ENCODE measurements at places on chromosomes 6 and 20.

DNA sequence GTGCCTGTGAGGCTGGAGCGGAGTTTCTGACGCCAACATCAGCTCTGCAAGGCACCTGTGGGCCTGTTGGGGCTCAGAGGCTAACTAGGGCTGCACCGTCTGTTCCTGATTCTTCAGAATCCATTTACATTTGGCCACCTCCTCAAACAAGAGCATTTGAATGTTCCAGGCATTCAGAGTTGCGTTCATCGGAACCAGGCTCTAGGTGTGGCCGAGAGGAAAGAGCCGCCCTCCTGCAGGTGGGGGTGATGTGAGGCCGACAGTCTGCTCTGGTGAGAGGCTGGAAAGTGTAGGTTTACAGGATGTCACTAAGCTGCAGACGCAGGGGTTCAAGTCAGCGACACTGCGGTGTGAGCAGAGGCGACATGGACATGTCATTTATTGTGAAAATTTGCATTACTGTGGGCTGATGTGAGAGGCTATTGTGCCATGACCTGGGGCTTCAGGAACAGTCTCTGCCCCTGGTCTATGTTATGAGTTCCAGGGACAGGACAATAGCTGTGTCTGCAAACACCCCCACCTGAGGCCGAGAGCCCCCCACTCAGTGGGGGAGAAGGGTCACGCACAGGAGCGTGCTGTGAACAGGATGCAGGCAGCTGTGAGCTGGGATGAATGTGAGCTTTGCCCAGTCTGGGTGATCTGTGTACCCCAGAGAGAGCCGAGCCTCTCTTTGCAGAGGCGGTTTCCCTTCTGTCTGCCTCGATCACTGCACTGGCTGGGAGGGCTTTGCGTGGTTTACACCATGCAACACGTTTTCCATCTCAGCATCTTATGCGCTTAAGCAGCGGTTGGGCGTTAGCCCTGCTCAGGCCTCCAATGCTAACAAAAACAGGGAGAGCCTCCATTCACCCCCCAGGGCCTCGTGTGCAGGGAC is 21.1 kb downstream of the SLCO4A1 start:
- no peak for DNase-seq

DNA sequence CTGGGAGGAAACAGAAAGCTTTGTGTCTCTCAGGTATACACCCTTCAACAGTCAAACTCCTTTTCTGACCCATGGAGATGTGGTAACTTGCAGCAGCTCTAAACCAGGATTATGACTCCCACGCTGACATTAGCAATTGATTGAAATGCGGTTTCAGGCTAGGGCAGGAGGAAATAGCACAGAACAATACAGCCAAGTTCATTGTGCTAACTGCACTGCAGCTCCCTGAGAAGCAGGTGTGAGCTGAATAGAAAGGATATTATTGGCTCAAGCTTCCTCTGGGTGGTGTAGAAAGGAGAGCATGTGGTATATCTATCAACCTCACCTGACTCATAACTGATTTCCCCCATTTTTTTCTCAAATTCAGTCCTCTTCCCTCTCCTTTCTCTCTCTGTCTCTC is 612.3 kb upstream of the BTBD3 start:
- DNase-seq, result no peak

DNA sequence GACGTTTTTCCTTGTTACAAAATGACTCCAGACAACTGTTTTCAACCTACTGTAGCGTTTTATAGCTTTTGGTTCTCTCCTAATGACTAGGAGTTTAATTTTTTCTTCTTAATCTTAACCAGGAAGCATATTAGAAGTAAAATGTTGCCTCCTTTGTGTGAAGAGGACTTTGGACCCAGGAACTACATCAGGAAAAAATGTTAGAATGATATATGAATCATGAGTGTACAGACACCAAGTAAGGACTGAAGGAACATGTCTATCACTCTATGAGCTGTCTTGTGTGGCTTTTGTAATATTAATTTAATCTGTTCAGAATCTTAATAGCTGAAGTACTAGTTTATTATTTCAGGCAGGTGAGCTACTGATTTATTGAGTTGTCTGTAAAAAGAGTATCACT is 71.0 kb upstream of the MARCKS start:
- no peak for DNase-seq

DNA sequence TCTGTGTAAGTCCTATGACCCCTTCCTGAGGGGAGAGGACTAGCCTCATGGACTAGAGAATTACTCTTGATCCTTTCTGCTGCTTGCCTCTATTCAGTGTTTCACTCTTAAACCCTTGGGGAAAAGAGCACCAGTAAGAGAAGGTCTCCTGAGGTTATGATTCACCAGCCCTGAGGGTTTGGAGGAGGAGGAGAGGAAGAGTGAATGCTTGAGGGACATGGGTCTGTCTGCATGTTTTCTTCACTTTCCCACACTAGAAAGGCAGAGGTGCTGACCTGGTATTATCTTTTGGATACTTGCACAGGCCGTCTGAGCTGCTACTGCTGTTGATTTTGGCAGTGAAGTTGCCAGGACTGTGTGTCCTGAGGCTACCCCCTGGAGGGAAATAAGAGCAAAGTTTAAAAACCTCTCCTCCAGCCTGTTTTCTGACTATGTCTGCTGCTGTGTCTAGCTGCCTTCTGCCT is 78.3 kb downstream of the CD109 start:
- peak; percentile 96 for DNase-seq

DNA sequence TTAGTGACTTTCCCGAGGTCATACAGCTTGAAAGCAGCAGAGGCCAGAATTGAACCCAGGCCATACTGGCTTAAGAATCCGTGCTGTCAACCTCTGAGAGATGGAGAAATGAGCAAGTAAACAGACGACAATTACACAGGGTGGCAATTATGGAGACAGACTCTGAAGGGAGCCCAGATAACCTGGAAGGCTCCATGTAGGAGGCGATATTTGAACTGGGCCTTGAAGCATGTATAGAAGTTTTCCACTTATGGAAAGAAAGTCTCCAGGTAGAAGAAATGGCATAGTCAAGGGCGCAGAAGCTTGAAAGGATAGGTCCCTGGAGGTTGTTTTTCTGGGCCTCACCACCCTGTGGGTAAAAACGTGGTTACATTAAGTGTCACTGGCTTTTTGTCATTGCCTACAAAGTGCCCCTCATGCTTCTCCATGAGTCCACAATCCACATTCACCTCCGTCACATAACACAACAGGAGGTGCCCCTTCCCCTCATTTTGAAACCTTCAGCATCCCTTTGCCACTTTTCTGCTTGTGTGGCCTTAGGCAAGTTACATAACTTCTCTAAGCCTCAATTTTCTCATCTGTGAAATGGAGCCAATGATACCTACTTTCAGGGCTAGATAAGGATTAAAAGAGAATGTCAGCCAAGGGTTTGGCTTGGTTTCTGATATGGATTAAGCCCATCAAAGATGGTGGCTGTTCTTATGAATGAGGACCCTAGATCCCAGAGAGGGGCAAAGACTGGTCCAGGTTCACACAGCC is 5.9 kb upstream of the BPI start:
- DNase-seq, result no peak

- DNase-seq, result no peak
Observed at GRCh38 chr6:68701159-68701558, 66.1 kb downstream of the ADGRB3 start.

DNA sequence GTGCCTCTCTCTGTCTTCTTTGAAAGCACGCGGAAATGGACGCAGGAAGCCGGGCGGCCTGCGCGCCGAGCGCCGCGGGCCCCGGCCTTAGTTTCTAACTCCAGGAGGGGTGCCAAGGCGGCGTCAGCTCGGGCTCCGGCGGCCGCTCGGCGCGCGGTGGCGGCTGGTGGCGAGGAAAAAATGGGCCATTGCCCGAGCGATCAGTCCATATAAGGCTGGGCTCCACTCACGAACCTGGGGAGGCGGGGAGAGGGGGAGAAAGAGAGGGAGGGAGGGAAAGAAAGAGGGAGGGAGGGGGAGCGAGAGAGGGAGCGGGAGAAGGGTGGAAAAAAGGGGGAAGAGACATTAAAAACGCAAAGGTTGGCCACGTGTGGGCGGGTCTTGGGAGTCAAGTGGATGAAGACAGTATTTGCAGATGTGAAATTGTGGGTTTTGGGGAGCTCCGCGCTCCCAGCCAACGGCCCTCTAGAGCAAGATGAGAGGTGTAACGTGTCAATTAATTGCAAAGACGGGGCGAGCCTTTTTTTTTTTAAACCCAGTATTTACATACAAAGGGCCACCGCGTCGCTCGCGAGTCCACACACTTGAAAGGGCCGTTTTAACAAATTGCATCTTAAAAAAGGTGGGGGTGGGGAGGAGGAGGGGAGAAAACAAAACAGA is at the start of gene NKX2-2:
Gene NKX2-2 (minus strand): TSS at position 184 of the 660 bp plus-strand sequence. CDS start 395 bp downstream, outside the sequence.
- no peak for DNase-seq

GRCh38 chr6:73121421-73121993 is 103.8 kb downstream of the KHDC1L start:
- peak; percentile 48 for DNase-seq

- DNase-seq, result no peak
Observed at GRCh38 chr20:59481067-59481466, 123.3 kb upstream of the PHACTR3 start.

DNA sequence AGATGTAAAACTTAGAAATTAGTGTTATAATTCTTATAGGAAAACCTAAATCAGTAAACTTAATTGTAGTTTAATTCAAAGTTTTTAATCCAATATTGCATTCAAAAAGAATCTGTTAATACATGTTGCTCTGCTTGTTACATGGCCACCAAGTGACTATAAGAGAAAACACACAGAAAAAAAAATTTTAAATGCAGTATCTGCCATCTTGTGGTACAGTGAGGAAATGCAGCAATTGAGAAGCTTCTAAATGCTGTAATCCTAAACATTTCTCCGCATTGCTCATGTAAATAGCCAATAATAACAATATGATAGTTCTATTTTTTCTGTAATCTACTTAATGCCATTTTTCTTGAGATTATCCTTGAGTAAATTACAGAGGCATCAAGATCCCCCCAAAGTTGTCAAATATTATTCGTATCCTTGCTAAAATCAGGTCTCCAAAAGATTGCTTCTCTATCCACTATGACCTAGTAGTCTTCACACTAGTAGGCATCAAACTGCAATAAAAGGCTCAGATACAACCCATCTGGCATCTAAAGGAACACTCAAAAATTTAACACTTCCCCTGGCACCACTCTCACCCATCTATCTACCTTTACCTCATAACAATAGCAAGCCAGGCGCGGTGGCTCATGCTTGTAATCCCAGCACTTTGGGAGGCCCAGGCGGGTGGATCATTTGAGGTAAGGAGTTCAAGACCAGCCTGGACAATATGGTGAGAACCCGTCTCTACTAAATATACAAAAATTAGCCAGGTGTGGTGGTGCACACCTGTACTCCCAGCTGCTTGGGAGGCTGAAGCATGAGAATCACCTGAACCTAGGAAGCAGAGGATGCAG is 34.6 kb downstream of the HDAC2 start:
- DNase-seq, result peak; percentile 77

DNA sequence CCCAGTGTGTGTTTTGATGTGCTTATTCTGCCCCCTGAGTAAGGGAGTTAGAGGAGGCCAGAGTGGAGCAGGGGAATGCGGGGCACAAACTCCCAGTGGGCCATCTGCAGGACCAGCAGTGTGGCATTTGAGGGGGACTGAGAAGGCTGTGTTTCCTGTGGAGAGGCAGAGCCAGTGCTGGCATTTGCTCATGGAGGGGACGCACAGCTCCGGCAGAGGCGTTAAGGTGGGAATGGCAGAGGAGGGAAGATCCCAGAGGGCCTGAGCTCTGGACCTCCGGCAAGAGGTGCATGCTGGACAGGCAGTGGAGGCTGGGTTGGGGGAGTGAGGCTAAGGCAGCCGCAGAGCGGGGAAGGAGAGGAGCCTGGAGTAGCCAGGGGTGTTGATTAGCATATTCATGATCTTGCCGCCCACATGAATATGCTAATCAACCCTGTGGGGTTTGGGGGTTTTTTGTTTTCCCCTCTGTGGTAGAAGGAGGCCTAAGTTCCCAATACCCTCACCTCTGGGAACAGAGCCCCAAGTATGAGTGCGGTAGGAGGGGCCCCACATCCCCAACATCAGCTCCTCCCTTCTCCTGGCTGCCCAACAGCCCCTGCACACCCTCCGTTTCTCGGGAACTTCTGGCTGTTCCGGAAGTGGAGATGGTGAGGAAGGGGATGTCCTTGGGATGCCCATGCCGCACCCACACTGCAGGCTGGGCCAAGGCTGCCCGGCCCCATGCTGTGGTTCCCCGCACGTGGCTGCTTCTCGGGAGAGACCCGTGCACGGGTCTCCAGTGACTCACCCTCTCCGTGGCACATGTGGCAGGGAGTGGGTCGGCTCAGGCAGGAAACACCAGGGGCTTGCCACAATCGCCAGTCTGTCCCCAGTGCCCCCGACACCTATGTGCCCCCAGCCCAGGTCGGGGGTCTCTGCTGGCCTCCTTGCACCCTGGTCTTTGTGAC is 33.8 kb downstream of the DLGAP4 start:
- no peak for DNase-seq

DNA sequence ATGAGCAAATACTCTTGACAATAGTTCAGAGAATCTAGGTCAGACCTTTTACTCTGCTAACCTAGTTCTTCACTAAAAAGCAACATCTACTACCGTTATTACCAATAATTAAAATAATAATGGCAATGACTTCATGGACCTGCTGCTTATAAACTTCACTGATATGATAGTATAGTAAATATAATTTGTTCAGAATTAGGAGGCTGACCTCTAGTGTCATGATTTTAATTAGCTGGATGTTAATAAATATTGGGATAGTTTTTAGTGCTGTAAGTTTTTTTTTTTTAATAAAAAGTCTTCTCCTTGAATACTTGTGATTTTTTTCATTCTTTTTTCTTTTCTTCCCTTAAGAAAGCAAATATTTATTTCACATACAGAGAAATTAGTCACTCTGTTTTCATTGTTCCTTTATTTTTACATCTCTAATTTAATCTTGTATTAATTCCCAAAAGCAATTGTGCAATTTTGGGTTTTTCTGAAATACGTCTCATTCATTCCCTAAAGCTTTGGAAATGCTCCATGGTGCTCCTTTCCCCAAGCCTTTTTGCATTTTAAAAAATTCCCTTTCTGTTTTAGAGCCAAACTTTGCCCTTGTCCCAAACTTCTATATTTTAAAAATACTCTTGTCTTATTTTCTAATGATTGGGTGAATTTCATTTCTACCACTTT is 46.6 kb upstream of the UST start:
- DNase-seq, result peak; percentile 33

DNA sequence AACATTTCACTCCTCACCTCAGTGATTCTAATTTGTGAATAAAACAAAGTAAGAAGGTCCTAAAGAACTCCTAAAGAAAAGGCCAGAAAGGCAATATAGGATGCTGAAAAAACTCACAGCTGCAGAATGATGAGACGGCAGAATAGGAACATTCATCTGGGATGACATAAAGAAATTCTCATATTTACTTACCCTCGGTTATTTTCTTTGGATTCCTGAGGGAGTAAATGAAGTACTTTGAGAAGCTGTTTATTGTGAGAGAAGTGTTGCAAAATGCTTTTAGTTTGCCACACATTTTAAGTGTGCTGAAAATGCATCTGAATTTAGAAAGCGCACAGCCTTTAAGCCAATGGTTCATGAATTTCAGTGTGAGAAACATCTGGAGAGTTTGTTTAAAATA is 35.7 kb upstream of the RBL1 start:
- DNase-seq, result peak; percentile 14

- DNase-seq, result peak; percentile 90
Observed at GRCh38 chr20:50987493-50988210, 29.0 kb downstream of the MOCS3 start.

GRCh38 chr6:14707971-14708465 is 537.9 kb upstream of the JARID2 start:
- DNase-seq, result no peak

Data from fibroblast of skin of scalp (primary cell).